Left lobe of liver (tissue), 2 donors: ENCODE measurements at places on chromosomes 6 and 20. TPM values are rescaled to one million over a fixed set of nuclear protein-coding genes. Genes with fewer than 3 reads are reported as not detected.

The SFTA2 gene
- not detected for total RNA-seq

The MYBL2 gene
- total RNA-seq = 0.63 TPM

The IRF4 gene
- 1.7 TPM for total RNA-seq

The PRND gene
- total RNA-seq = not detected

The RAET1G gene
- total RNA-seq = not detected

The HLA-DQB1 gene
- 0.68 TPM for total RNA-seq

The ABHD12 gene
- 25.0 TPM for total RNA-seq

The FILIP1 gene
- 1.1 TPM for total RNA-seq

The GRM4 gene
- not detected for total RNA-seq

The SEMG2 gene
- total RNA-seq = not detected

The FANCE gene
- total RNA-seq = 1.1 TPM

The SYTL3 gene
- 0.43 TPM for total RNA-seq

The MYCT1 gene
- 3.3 TPM for total RNA-seq

The MAK gene
- not detected for total RNA-seq

The RBBP9 gene
- 15.3 TPM for total RNA-seq

The GHRH gene
- not detected for total RNA-seq

The TRIM15 gene
- 3.0 TPM for total RNA-seq

The BANF2 gene
- not detected for total RNA-seq

The HS3ST5 gene
- total RNA-seq = not detected
